ENCODE measurements at places on chromosomes 2 and 18.

DNA sequence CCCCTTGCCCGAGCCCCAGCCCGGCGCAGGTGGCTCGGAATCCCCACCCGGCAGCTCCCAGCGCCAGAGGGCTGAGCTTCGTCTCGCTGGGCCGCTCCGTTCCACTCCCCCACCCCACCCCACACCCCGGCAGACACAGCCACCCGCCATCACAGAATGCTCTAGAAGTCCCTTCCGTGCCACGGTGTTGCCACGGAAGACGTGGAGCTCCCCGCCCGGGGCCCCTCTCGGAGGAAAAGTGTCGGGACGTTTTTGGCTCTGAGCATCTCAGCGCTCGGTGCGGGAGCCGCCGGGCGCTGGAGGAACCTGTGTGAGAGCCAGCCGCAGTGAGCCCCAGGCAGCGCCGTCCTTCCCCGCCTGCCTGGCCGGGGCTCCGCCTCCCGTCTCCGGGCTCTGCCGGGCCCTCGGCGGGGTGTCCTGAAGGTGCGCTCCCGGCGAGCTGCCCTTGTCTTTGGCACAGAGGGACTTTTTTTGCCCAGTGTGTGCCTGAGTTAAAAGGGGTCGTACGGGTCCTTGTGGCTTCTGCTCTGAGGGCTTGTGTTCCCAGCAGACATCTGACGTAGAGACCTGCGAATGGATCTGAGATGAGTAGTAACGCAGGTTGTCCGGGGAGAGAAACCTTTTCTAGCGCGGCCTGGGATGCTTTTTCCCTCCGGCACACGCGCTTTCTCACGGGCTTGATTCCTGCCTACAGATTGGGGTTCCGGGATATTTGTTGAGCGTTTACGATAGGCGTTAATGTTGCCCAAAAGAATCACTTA is 1.8 kb downstream of the ZCCHC2 start:
- no peak for DNase-seq

DNA sequence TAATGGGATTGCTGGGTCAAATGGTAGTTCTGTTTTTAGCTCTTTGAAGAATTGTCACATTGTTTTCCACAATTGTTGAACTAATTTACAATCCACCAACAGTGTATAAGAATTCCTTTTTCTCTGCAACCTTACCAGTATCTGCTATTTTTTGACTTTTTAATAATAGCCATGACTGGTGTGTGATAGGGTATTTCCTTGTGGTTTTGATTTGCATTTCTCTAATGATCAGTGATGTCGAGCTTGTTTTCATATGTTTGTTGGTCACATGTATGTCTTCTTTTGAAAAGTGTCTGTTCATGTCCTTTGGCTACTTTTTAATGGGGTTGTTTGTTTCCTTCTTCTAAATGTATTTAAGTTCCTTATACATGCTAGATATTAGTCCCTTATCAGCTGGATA is 322.3 kb downstream of the CDH2 start:
- no peak for DNase-seq

DNA sequence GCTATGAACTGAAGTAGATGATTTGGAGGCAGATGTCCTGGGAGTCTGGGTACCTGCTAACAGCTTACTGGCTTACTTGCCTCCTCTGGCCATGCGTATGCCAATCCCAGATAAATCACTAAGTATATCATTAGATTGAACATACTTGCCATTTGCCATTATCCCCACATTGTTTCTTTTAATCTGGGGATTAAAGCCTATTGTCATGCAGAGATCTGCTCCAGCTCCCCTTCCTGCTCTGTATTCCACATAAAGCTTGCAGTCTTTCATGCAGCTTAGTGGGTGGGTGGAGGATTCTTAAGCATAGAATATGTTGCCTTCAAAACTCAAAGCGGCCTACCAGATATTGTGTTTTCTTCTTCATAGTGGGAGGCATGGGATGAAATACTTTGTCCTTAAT is 311.8 kb upstream of the MMADHC start:
- DNase-seq = no peak

GRCh38 chr2:45882707-45883602 is 231.5 kb downstream of the PRKCE start:
- no peak for DNase-seq

DNA sequence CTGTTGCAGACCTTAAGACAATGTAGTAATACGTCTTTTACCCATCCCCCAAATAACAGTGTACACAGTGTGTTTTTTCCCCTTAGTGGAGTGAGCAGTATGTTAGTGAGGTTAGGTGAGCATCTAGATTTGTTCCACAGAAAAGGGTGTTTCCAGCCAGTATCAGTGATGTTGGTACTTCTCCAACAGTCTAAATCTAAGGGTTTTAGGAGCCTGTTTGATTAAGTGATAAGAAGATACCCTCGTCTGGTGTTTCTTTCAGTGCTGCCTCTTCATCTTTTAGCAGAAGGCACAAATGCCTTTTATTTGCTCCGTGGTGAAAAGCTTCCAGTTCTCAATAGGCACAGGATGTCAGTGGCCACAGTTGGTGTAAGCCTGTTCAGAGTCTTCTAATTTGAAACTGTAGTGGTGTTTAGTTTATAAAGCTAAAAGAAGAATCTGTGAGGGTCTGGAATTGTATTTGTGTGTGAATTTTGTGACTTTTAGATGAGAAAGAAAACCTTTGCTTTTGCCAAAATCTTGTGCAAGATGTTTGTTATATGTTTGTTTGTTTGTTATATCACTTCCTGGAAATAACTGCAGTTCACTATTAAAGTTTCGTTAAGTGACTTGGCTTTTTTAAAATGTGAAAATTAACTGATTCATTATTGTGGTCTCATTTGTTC is 71.2 kb downstream of the MAP4K4 start:
- no peak for DNase-seq

DNA sequence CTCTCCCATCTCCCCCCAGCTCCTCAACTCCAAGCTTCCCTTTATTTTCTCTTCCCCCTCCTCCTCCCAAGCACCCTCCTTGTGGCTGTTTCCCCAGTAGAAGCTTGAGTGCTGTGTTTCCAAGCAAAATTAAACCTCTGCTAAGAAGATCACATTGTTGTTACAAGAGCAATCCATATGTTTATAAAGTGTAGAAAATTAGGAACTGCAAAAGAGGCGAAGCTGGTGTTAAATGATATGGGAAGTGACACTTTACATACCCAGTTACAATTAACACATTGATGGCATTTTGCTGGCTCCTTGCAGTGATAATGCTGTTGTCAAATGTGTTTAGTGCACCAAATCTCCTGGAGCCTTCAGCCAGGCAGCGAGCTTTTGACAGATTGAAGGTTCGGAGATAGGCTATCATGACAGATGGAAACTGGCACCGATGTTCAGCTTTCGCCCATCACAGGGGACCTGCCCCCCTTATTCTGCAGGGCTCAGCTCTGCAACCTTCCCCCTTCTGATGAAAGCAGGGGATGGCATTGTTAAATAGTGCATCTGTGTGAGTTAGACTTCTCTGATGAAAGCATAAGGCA is 259.8 kb upstream of the ATP5MC3 start:
- DNase-seq = no peak

DNA sequence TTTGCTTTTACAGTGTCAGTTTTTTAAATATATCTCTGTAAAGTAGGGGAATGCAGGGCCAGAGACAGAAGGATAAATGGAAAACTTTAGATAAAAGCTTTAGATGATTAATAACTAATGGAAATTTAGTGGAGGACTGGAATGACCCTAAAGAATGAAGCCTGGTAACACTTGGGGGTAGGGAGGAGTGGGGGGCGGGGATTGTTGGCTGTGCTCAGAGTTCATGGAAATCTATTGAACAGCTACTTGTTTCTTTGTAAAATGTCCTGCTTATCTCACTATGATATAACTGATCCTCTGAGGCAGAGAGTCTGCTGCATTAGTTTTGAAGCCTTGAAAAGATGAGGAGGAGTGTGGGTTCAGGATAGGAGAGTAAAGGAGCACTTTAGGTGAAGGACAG is 90.5 kb downstream of the TMEM185B start:
- no peak for DNase-seq

- DNase-seq = no peak
Observed at GRCh38 chr2:20577495-20578235, 73.2 kb downstream of the HS1BP3 start.

DNA sequence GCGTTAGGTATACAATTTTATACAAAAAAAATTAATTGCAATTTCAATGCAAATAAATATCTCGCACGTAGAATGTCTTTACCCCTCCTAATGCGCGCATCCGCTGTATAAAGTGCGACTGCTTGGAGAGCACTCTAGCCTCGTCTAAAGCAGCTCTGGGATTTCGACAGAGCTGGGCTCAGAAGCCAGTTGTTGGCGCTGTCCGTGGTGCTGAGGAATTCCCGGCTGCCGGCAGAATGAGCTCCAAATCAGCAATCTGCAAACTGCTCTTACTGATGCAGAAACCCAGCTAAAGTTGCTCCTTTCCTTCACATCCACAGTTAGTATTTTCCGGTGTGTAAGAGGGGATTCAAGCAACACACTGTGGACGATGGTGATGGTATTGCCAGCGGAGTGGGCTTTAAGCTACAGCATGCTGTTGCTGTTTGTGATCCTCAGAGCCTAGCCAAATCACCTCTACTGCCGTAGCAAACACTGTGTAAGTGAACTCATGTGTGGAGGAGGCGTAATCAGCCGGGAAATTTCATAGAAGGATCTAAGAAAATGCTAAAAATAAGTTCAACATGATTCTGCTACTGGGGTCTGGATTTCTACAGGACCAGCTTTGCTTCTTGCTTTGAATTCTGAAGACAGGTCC is at the start of gene VWC2L:
Gene VWC2L (plus strand): TSS at position 137 of the 637 bp plus-strand sequence. CDS start 3,140 bp downstream, outside the sequence.
- no peak for DNase-seq

- no peak for DNase-seq
Observed at GRCh38 chr2:217753460-217754200, 249.2 kb downstream of the TNS1 start.

- no peak for DNase-seq
Observed at GRCh38 chr2:69789772-69790600, 39.5 kb upstream of the GMCL1 start.

- no peak for DNase-seq
Observed at GRCh38 chr2:101089419-101089818, 61.8 kb downstream of the TBC1D8 start.

DNA sequence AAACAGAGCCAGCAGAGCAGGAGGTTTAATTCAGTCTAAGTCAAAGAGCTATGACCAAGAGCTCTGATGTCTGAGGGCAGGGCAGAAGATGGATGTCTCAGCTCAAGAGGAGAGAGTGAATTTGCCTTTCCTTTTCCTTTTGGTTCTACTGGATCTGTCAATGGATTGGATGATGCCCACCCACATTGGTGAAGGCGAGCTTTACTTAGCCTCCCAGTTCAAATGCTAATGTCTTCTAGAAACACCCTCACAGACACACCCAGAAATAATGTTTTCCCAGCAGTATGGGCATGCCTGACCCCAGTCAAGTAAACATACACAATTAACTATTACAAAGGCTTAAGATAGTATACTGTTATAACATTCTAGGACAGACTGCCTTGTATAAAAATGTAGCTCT is 236.3 kb upstream of the NRXN1 start:
- no peak for DNase-seq

DNA sequence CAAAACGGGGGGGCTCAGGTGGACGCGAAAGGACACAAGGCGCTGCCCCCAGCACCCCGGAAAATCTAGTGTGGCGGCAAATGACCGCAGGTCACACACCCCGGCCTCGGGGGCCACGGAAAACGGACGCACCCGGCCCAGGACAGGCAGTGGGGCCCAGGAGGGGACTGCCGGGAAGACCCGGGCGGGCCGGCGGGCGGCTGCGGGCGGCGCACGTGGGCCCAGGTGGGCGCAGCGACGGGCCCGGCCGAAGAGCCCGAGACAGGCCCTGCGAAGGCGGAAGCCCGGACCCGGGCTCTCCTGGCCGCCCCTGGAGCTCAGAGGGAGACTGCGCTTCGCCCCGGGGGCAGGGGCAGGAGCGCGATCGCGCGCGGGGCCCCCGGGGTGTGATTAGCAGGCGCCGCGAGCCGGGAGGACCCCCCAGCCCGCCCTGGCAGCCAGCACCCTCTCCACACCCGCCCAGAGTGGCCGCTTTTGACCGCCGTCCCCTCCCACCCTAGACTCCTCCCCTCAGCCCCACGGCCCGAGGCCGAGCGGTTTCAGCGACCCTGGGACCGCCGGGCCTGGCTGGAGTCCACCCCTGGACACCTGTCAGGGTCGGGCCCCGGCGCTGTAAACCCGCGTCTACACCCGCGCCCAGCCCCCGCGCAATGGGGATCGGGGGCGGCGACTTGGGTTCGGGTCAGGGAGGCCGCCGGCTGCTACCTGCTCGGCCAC is 773 bp downstream of the MBP start:
- DNase-seq = no peak

GRCh38 chr18:23173912-23174311 is 38.6 kb downstream of the CABLES1 start:
- no peak for DNase-seq

- DNase-seq = no peak
Observed at GRCh38 chr18:39453356-39453755, 1887.8 kb upstream of the CELF4 start.

DNA sequence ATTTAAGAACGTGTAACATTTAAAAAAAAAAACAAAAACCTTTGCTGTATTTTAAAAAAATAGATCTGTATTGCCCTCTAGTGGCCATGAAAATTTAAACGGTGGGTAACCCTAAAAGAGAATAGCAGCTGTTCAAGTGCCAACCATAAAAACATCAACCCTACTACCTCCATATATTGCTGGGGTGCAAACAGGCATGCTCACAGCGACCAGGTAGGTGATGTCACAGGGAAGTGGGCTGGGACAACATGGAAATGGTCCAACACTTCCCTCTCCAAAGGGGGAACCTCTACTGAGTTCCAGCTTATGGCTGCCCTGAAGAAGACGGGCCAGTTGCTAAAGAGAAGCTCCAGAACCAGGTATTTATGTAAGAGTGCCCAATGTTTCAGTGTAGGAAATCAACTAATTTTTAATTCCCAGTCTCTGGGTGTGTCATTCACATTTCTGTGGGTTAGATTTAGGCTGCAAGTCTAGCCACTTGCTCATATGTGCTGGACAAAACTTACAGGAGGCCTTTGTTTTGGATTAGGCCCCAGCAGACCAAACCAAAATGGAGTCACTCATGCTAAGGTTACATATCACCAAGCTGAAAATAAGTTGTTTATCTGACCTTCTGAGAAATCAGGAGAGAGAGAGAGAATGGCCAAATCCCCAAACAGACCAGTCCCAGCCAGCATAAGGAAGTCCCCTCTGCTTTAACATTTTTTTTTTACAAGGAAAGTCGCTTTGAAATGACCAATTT is 54.5 kb downstream of the SKA1 start:
- DNase-seq = no peak

DNA sequence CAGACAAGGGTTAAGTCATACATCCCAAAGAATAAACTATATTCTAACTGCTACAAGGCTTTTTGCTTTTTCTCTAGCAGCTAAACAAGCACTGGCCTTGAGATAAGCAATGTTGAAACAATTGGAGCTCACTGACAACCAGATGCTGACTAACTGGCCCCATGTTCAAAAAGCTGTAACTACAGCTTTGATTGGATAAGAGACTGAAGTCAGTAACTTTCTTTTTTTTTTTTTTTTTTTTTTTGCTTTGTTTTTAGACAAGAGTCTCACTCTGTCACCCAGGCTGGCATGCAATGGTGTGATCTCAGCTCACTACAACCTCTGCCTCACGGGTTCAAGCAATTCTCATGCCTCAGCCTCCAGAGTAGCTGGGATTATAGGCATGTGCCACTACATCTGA is 45.4 kb upstream of the TMEM163 start:
- no peak for DNase-seq

GRCh38 chr2:152647552-152647951 is 69.7 kb downstream of the PRPF40A start:
- DNase-seq = no peak

Measured in stimulated activated CD4-positive, alpha-beta T cell treated with anti-CD3 and anti-CD28 coated beads, Interleukin-1b, Interleukin-23, amount 100 ng/mL, for 24 hours (primary cell).